ENCODE measurements at places on chromosomes 12 and 14.

GRCh38 chr14:99234961-99235571, 36.9 kb downstream of the BCL11B start:
- no peak for DNase-seq

GRCh38 chr12:67447180-67447579, 178.0 kb downstream of the CAND1 start:
- no peak for DNase-seq

GRCh38 chr14:90111895-90112534, 50.2 kb downstream of the KCNK13 start:
- no peak for DNase-seq

- DNase-seq, result no peak
These were observed 47.5 kb upstream of the RIN3 start for GRCh38 chr14:92466059-92466458.

- peak; percentile 23 for DNase-seq
These were observed 2.7 kb downstream of the CMTM5 start for GRCh38 chr14:23379366-23380196.

DNA sequence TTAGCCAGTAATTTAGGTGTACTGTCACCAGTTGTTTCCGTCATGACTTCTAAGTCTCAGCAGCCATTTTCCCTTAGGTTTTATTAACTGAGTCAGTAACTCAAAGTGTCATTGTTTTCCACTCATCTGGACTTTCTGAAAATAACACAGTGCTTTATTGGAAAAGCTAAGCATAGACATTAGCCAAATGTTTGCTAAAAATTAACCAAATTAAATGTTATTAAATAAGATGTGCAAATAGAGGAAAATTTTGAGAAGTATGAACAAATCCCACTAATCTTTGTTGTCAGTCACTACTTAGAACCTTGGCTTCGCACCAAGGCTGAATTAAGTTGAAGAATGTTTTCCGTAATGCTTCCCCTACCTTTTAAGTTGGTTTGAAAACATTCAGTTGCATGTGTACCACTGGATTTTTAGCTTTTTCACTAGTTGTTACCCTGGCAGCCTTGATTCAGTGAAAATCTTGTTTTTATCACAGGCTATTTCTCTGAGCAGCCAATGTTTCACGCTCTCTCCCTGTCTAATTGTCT, 43.0 kb downstream of the BORCS5 start:
- no peak for DNase-seq

GRCh38 chr14:26598081-26598671, 343 bp upstream of the NOVA1 start:
- peak; percentile 91 for DNase-seq

- DNase-seq, result no peak
These were observed 26.0 kb upstream of the VPS37B start for GRCh38 chr12:122921917-122922316.

- no peak for DNase-seq
These were observed 89.2 kb downstream of the ARF6 start for GRCh38 chr14:49982082-49982481.

- no peak for DNase-seq
These were observed 647.8 kb downstream of the TMEM121 start for GRCh38 chr14:106174206-106174605.

DNA sequence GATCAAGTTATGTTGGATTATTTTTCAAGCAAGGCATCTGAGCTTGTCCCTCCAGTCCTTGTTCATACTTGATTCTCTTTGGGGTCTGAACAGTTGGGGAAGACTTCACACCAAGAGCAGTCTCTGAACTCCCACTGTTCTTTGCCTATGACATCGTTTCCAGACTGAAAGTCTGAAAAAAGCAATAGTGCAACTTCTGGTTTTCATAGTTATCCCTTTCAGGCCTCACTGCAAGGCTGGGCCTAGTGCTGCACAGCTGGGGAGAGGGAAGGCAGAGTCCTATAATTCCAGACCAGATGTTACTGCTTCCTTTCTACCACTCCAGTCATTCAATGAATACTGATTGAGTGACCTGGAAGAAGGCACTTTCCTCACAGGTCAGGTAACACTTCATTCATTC, 187.1 kb upstream of the CCND2 start:
- DNase-seq, result no peak

DNA sequence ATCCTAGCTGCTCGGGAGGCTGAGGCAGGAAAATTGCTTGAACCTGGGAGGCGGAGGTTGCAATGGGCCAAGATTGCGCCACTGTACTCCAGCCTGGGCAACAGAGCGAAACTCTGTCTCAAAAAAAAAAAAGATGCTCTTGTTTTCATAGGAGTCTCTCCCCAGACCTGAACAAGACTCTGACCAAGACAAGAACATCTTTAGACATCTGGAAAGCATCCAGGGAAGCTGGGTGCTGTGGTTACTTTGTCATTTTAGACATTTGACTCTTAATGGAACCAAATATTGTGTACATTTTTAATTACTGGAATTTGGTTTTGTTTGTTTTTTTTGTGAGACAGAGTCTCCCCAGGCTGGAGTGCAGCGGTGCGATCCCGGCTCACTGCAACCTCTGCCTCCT, 21.1 kb upstream of the ATF1 start:
- DNase-seq, result no peak

- DNase-seq, result no peak
These were observed 19.6 kb downstream of the TMPRSS12 start for GRCh38 chr12:50862316-50862715.

GRCh38 chr12:127893895-127894609, 372.9 kb upstream of the TMEM132C start:
- DNase-seq, result no peak

DNA sequence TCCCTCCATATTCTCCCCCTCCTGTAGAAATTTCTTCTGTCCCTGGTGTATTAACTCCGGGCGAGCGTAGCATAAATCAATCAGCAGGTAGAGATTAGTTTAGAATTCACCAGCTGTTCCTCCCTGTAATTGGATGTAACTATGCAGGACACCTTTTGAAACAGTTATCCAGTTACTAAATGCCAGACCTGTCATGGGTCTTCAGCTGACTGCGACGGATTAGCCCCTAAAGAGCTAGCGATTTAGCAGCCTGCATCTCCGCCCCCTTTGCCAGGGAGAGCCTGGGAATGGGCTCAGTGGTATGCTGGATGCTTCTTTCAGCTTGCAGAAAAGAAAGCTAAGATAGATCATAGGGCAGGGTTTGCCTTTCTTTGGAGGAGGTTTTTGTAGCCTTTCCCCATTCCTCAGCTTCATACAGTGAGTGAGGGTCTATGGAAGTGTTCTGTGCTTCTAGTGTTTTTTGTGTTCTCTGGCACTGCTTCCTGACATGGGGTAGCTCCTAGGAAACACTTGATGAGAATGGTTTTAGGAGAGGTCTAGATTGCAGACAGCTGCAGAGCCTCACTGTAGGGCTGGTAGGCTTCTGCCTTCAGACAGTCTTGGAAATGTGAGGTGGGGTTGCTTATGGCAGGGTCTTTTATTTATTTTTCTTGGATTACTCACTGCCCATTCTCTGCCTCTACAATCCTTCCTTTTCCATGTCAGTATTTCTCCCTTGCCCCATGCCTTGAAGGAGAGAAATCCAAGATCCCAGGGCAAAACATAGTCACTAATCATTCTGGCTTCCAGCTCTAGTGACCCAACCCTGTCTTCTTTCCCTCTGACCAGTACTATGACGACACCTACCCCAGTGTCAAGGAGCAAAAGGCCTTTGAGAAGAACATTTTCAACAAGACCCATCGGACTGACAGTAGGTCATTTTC, 16.7 kb downstream of the COPZ1 start:
- peak; percentile 9 for DNase-seq

DNA sequence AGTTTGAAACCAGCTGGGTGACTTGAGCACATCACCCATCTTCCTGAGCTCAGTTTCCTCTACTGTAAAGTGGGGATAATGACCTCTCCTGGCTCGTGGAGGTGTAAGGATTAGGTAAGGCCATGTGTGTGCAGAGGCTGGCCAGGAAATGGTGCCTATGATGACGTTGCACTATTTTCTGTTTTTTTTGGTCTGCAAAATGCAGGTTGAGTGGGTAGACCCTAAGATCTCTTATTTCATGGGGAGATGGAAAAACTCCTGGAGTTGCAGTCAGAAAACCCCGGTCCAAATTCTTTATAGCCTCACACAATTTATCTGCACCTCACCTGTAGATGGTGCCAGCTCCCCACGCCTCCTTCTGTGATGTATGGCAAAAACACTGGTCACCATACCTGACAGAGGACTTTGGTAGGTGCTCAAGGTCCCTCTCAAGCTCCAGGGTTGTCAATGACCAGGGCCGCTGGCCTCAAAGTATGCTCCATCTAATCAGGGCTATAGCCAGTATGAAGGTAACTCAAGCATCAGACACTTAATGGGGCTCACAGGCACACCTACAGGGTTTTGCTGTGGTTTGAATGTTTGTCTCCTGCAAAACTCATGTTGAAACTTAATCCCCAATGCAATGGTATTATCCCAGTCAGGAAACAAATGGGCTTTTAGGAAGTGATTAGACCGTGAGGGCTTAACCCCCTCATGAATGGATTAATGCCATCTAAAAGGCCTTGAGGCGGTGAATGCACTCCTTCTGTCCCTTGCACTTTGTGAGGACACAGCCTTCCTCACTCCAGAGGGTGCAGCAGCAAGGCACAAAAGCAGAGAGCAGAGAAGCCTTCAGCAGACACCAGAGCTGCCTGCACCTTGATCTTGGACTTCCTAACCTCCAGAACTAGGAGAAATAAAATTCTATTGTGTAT, 17.6 kb downstream of the C14orf132 start:
- DNase-seq, result no peak

DNA sequence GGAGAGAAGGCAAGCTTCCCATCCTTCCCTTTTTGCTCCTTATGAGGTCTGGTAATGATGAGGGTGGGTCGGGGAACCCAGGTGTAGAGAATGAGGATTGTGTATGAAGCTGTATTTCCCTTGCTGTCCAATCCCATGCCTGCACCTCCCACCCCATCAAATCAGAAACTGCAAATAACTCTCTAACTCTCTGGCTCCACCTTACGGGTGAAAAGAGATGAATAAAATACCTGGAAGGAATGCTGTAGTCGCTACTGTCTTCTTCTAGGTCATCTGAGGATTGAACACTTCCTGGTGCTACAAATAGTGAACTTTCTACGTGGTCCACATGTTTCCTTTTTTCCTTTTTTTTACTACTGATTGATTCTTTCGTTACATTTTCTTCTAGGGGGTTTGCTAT, 38.9 kb upstream of the DICER1 start:
- DNase-seq, result no peak

- no peak for DNase-seq
These were observed 45.1 kb downstream of the KCNA1 start for GRCh38 chr12:4954621-4955354.

GRCh38 chr12:80472911-80473500, 29.0 kb downstream of the PTPRQ start:
- peak; percentile 34 for DNase-seq

GRCh38 chr14:68683326-68683725, 109.5 kb downstream of the ZFP36L1 start:
- DNase-seq, result no peak

DNA sequence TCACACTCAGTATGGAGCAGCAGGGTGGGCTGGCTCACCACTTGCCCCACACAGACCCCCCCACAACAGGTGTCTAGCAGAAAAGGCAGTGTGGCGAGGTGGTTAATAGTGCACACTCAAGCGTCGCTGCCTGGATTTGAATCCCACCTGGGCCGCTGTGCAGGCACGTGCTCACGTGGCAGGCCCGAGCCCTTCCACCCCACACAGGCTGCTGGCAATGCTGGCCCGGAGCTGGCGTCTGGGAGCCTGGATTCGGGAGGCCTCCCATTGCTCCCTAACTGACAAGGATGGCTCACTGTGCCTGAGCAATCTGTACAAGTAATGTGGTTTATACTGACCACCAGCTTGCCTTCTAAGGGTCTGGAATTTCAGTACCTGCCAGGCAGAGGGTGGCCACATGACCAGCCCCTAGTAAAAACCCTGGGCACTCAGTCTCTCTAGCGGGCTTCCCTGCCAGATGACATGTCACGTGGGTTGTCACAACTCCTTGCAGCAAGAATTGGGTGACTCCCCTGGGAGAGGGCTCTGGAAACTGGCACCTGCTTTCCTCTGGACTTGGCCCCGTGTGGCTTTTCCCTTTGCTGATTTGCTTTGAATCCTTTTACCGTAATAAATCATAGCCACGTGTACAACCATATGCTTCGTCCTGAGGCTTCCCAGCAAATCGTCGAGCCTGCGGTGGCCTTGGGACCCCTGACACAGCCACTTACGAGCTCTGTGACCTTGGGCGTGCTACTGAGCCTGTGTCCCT, 72.8 kb downstream of the SCARB1 start:
- DNase-seq, result peak; percentile 63

DNA sequence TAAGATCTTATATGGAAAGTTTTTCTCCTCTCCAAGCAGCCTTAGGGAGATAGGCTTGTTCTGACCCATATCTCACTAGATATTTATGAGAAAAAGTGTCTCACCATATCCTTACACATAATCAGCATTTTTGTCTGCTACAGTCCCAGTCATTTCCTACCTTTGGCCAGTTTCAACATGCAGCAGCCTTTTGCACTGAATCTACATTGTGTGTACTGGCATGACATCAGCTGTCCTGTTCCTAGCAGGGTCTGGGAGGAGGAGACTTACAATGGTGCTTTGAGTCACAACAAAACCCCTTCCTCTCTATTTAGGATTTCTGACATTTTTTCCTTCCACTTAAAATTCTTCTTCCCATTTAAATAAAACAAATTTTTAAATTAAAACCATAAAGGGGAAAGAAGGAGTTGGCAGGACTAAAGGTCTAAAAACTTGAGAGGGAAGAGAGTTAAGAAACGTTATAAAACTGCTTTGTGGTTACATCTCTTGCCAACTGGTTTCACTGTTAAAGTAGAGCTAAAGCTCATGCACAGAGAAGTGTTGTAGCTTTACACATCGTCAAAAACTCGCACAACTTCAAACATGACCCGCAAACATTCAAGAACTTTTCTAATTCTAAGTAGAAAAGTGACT, 53.3 kb upstream of the CERS5 start:
- peak; percentile 4 for DNase-seq

DNA sequence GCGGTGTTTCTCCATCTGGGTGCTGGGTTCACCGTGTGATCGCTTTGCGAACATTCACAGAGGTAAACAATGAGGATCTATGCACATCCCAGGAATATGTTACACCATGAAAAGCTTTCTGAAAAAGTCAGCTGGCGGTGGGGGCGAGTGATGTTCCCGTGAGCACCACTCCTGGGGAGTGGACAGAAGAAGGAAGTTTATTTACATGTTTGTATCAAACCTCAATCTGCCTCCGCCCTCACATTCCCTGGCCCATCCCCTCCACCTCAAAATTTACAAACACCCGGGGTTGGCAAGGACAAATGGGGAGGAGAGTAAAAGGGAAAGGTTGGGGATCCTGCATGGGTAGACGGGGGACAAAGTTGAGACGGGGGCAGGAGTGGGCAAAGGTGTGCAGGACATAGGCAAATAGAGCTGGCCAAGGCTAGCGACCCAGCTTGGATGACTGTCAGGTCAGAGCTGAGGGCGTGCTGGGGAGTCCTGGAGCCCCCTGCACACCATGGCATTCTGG, 6.9 kb downstream of the TNFRSF1A start:
- DNase-seq, result no peak

- DNase-seq, result no peak
These were observed 20.5 kb downstream of the MEG3 start for GRCh38 chr14:100846309-100846859.

- no peak for DNase-seq
These were observed 74.6 kb upstream of the MYL2 start for GRCh38 chr12:110995016-110995415.

- DNase-seq, result no peak
These were observed 97.3 kb upstream of the ALX1 start for GRCh38 chr12:85182699-85183098.

- no peak for DNase-seq
These were observed 136.2 kb downstream of the STXBP6 start for GRCh38 chr14:24913746-24914145.
